ENCODE measurements at places on chromosomes 2 and 18. TPM values are rescaled to one million over a fixed set of nuclear protein-coding genes. Genes with fewer than 3 reads are reported as not detected.
A peak's percentile ranks its signal among the peaks of the same experiment; 100 is the strongest.

DNA sequence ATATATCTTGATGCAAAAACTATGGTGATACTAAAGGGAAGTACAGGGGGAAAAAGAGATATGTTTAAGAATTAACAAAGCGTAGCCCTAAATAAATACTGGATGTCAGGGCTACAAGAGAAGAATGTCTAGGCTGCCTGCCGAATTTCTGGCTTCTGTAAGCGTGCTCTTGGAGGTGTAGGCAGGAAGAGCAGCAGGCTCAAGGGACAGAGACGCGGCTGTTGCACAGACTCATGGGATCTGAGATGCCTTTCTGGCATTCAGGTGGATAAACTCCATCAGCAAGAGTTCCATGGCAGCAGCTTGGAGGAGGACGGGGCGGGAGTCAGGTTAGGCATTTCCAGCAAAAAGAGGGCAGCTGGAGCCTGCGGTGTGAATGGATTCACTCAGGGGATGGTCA lies 123.2 kb upstream of the TWIST2 start:
- no peak for DNase-seq

Gene CREG2
- total RNA-seq = not detected

DNA sequence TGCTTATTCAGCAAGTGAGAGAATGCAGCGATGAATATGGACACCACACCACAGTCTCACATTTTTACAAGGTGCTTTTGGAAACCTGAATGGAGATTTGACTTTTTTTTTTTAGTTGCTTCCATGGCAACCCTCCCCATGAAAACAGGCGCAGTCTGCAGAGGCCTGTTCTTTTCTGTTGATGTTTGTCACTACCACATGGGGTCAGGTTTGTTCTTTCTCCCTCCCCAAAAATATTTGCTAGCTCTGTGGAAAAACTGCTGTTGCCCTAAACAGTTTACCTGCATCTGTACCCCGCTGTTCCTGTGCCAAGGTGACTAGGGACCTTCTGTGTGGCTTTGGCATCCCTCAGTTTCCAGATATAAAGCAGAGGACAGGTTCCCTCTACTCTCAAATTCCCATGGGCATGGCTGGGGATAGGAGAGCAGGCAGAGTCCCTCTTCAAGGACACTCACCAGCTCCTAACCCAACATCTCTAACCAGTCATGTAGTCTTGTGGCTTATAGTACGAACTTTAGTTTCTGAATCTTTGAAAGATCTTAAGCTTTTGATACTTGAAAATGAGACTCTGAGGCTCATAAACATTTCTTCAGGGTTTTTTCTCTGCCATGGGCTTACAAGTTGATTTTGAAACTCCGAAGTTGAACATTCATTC lies 14.7 kb upstream of the MAPRE2 start:
- DNase-seq = no peak

Gene SLC4A3
- total RNA-seq = not detected

- DNase-seq = no peak
These were observed 100.1 kb upstream of the TRIB2 start for GRCh38 chr2:12616456-12617156.

Gene CCDC85A
- total RNA-seq = not detected

- no peak for DNase-seq
These were observed 9.3 kb downstream of the RMC1 start for GRCh38 chr18:23512641-23513040.

Gene GLI2
- not detected for total RNA-seq

GRCh38 chr2:127155028-127155581 lies 48.2 kb upstream of the BIN1 start:
- no peak for DNase-seq

Gene SLC9A2
- not detected for total RNA-seq

DNA sequence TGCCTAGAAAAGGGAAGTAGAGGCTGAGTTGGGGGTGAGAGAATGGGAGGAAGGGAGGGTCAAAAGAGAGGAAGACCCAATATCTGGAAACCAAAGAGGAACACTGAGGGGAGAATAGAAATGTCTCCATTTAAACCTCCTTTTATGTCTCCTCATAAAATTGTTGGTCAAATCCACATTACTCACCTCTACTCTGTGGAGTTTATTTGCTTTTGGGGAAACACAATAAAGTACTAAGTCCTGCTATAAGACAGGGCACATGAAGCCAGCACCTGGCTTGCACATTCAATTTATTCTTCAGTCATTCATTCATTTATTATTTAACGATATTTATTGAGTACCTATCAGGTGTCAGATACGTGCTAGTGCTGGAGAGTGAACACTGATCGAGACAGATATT lies 60.3 kb upstream of the NFE2L2 start:
- DNase-seq = no peak

- DNase-seq = no peak
These were observed 5.8 kb upstream of the SAG start for GRCh38 chr2:233301811-233302210.

DNA sequence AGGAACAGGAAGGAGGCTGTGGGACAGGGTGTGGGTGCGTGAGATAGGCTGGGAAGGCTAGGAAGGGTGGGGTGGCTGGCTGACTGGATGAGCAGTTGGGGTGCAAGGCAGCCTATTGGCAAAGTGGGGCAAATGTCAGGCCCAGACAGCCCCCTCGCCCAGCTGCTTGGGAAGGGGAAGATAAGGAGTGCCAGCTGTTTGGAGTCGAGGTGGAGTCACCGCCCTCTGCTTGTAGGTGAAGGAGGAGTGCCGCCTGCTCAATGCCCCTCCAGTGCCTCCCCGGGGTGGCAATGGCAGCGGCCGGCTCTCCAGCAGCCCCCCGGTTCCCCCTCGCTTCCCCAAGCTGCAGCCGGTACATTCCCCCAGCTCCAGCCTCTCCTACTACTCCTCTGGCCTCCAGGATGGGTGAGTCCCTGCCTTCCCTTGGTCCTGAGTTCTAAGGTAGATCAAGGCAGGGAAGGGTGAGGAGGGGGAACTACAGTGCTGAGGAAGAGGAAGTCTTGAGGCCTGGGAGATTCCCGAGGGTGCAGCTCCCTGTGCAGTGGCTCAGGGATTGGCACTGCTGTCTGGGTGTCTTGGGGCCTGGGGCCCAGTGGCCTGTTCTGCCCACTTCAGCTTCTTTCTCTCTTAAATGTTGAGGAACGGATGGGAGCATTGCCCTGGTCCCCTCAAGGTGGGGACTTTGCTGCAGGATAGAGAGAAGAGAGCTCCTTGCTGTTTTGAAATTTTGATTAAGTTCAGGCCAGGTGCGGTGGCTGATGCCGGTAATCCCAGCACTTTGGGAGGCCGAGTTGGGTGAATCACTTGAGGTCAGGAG lies 13.3 kb downstream of the GAREM2 start:
- DNase-seq = no peak

DNA sequence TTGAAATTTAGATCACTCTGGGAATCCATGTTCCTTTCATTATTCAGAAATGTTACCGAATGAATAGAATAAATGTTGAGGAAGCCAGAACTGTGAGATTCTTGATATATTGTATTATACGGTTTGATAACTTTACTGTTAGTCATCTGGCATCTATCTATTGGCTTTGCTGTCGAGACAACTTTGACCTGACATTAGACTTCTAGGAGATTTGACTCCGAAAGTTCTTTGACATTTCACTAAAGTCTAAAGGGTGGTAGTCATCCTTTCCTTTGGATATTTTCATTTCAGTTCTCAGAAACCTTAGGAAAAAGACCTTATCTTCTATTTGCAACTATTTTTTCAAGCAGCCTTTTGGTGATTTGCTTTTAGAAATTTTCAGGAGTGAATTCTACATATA lies 1.9 kb downstream of the BMPR2 start:
- DNase-seq = no peak

DNA sequence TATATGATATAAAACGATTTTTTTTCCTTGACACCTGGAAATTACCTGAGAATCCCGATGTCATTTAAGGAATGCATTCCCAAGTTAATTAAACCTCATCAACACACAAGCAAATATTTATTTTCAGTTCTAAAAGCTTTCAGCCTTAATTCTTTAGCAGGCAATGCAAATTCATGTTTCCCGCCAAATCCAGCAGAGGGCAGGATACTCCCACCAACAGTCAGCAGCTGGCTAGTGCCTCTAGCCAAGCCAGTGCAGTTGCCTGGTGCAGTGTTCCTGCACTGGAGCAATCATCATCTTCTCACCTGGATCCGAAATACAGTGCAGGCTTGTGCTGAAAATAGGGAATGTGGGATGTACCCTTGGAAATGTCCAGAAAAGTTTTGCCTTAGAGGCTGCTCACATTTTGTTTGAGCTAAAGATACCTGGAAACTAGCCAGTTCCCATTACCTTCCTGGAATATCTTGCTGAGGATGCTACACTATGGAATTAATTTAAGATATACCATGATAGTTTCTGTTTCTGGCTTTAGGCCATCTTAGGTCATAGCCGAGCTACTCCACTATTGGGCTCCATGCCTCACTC lies 48.4 kb upstream of the CYTIP start:
- DNase-seq = peak; percentile 83

Gene PID1
- total RNA-seq = not detected

Gene FOSL2
- total RNA-seq = 172 TPM

- no peak for DNase-seq
These were observed 567.0 kb downstream of the RIT2 start for GRCh38 chr18:42548493-42548892.

Gene CABLES1
- total RNA-seq = 1.2 TPM

Gene SERPINB13
- not detected for total RNA-seq

Gene TPO
- total RNA-seq = not detected

DNA sequence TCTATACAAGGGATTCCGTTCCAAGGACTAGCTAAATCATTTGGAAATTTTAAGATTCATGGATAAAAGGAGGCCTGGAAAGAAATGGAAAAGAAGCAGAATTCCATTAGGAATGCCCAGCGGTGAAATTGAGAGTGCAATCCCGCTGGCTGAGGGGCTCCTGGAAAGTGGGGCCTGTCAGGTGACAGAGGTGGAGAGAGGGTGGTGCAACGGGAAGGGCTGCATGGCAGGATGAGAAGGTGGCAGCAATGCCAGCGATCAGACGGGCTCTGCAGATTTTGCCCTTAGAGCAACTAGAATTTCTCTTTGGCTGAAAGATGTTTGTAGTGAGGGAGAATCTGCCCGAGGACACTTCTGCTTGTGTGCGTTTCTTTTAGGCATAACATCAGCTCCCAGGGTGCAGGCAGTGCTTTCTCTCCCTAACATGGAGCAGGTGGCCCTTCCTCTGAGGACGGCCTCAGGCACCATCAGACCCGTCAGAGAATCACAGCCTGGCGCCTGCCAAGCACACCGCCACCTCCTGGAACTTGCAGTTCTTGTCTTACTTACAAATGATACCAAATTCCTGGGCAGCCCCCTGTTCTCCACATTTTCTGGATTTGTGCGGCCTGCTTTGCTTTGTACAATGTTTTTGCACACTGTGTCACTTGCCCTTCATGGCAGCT lies 261.6 kb downstream of the NDUFA10 start:
- DNase-seq = no peak

DNA sequence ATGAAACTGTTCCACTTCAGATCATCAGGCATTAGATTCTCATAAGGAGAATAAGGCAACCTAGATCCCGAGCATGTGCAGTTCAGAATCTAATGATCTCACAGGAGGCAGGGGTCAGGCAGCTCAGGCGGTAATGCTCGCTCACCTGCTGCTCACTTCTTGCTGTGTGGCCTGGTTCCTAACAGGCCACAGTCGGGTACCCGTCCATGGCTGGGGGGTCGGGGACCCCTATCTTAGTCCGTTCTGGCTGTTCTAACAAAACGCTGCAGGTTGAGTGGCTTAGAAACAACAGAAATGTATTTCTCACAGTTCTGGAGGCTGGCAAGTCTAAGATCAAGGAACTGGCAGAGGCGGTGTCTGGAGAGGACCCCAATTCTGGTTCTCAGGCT lies 79.2 kb downstream of the ASB1 start:
- DNase-seq = no peak

DNA sequence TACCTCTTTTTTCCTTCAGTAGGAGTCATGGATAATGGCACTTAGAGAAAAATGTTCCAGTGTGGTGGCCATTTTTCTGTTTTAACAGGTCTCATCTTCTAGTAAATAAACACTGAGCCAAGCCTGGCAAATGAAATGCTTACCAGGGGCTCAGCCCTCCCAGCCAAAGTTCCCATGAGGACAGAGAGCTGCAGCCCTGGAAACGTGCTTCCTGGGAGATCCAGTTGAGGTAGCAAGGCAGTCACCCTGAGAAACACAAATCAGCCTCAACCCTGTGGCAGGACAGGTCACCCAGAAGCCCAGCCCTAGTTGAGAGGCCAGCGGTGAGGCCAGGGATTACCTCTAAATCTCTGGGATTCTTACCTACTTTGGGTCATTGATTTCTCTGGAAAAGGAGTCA lies 140.1 kb downstream of the LNPK start:
- no peak for DNase-seq

Gene RBM43
- total RNA-seq = 3.7 TPM

Gene KCNE4
- total RNA-seq = not detected

Gene ALPI
- total RNA-seq = not detected

Gene KLHL30
- total RNA-seq = not detected

DNA sequence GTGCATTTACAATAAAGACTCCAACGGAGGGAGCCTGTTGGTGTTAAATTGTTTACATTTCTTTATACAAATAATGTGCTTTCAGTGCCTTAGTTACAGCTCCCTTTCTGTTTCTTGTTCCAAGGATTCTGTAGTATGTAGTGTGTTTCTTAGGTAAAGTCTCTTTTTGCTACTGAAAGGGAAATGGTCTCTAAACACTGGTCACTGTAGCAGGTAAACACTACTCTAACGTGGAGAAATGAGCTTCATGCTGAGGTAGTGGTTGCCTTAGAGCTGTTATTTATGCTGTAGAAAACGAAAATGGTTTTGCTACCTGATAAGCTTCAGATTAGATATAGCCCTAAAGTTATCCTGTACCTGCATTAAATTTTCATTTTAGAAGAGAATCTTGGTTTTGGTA lies 163.6 kb downstream of the CAPN13 start:
- no peak for DNase-seq

All from activated CD4-positive, alpha-beta memory T cell treated with anti-CD3 and anti-CD28 coated beads for 36 hours (primary cell).